ENCODE measurements at places on chromosomes 1 and 21.

- DNase-seq: no peak
These were observed 19.9 kb upstream of the EDN2 start for GRCh38 chr1:41504114-41505035.

DNA sequence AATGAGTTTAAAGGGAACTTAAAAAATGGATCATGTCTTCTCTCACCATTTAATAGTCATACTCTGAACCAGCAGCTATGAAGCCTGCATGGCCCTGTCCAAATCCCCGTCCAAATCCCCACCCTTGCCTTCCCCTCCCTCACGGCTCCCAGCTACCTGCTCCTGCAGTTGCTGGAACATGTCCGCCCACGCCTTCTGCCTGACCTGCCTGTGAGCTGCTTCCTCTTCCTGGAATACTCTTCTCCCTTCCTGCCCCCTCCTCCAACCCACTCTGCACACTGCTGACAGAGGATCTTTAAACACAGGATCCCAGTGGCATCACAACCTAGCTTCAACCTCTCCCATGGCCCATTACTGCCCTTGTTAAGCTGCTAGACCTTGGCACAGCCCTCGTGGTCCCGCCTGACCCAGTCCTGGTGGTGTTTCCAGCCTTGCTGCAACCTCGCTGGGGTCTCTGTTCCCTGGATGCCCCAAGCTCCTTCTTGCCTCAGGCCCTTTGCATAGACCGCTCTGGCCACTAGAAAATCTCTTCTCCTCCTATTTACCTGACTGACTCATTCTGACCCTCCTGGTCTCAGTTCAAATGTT is 118.3 kb downstream of the PTPRU start:
- no peak for DNase-seq

- DNase-seq: no peak
These were observed 30.8 kb upstream of the ADARB1 start for GRCh38 chr21:45043541-45044020.

DNA sequence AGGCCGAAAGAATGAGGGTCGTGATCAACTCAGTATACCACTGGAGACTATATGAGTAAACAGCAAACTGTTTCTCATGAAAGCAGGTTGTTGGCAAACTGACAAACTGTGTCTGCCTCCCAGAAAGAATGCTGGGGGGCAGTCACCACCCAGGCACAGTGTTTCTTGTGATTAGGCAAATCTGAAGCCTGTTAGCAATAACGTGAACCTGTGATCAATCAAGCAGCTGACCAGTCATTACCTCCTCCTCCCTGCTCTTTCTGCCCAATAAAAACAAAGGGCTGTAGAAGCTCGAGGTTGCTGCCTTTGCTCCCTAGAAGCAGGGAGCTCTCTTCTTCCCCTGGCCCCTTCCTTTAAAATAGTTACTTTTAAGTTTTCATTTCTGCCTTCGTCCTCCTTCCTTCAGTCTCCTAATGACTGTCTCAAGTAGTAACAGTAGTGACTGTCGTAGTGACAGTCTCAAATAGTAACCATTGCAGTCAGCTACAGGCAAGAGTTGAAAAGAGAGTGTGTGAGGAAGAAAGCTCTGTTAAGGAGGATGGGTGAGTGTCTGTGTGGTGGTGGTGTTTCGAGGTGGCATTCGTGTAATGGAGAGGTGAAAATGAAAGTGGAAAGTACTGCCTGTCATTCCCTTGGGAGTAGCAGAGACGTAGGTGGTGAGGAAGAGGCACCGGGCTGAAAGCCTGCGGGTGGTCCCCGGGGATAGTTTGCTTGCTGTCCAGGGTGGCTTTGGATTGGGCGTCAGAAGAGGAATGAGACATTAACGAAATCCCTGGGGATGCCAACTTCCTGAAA is 14.5 kb downstream of the HHAT start:
- no peak for DNase-seq

DNA sequence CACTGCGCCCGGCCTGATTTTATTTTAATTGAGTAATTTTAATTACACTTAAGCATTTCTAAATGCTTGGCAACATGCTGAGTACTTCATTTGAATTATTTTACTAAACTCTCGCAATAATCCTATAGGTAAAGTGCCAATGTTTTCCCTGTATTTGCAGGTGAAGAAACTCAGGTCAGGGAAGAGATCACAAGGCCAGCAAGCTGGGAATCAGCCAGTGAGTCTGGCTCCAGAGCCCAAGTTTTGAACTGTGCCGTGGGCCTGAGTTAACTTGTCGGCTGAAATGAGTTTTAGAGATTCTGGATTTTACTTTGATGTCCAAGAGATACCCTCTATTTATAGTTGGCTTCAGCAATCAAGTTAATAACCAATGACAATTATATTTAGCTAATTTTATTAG is 141.4 kb downstream of the CNIH3 start:
- DNase-seq: no peak

GRCh38 chr1:12594966-12595756 is 22.8 kb downstream of the DHRS3 start:
- no peak for DNase-seq

DNA sequence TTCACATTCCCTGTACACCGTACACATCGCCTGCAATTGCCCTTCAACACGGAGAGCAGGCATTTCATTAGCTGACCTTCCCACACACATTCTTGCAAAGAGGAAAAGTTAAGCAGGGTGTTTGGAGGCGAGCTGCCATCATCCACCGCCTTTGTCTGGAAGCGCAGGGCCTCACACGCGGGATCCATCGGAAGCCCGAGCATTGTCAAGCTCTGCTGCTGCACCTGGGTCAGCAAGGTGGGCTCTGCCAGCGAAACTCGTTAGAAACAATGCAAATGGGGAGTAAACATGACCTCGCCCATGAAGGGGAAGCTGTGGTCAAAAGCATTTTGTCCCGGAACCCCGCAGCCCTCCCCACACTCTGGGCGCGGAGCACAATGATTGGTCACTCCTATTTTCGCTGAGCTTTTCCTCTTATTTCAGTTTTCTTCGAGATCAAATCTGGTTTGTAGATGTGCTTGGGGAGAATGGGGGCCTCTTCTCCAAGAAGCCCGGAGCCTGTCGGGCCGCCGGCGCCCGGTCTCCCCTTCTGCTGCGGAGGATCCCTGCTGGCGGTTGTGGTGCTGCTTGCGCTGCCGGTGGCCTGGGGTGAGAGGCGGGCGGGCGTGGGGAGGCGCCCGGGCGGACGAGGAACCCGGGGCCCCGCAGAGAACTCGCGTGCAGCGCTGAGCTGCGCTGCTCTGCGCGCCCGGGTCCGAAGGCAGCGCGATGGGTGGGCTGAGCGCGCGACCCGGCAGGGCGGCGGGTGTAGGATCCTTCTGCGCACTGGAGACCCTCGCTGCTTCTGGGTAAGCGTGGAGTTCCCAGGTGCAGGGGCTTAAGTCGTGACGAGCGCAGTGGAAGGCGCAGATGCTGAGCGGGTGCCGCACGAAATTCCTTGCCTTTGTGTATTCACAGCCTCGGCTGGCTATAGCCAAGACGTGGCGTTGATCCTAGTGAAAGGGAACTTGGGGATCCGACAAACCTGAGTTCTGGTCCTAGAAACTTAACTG is at the start of gene CR1:
Gene CR1 (plus strand): TSS at position 357 of the 992 bp plus-strand sequence. CDS start 111 bp downstream, at position 468.
- DNase-seq: no peak

- no peak for DNase-seq
These were observed 1.8 kb upstream of the IL10 start for GRCh38 chr1:206774093-206774492.

DNA sequence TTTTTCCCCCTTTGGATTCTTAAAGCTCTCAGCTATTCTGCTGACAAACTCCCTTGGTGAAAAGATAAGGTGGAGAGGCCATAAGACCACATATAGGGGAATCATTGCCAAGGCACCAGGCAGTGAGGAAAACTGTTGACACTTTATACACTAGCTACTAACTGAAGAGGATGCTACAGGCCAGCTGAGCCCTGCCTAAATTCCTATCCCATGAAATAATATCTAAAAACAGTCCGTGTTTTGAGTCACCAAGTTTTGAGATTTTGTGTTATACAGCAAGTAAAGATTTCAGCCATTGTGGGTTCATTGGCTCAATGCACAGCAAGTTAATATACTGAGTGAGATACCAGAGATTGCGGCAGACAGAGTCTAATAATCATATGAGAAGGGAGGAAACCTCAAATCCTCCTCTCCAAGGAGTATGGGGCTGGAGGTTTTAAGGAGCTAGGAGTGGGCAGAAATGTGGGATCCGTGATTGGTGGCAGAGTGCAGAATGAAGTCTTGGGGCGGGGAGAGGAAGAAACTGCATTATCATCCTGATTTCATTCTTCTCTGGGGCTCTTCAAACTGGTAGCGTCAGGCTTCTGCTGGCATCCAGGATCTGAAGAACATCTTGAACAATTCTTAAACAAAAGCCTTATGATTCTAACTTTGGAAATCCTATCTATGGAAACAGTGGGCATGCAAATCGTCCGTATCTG is 9.2 kb downstream of the CLDN8 start:
- DNase-seq: no peak

DNA sequence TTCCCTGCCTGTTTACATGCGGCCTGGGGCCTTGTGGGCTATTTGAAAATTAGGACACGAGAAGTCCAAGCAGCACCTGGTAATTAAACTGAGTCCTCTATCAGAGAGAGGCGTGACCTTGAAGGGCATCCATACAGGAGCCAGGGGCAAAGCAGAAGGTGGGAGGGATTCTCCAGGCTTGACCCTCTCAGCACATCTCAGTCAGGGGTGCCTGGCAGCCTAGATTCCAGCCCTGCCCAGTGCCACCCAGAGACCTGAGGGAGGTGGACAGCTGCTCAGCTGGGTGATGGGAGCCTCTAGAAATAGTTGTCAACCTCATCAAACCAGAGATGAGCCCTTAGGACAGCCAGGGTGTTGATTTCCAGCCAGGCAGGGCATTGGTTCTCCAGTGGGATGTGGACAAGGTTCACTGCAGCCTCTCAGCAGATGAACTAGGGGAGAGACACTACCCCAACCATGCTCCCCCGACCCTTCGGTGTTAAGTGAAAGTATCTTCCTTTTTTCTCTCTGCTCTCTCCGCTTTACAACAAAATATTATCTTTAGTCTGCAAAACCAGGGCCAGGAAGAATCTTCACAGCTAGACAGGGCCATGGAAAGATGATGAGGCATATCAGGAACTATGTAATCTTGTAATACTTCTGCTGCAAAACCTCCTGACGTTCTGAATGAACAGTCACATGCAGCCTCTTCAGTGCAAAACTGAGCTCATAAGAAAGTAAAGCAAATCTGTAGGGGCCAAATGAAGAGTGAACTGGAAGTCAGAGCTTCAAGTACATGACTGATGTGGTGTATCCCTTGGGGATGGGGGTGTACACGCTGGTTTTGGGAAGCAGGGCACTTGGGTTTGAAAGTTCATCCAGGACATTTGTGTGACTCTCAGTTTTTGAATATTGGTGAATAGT is 35.9 kb upstream of the ATP5PO start:
- DNase-seq: no peak

- DNase-seq: no peak
These were observed at the start of gene RSPO1 for GRCh38 chr1:37634244-37634991. Gene RSPO1 (minus strand): TSS chr1:37634892. CDS start chr1:37629661, 5,231 bp downstream.

- no peak for DNase-seq
These were observed 125.1 kb downstream of the BARHL2 start for GRCh38 chr1:90591970-90592356.

- DNase-seq: no peak
These were observed 1.7 kb downstream of the ATP1A2 start for GRCh38 chr1:160117300-160117699.

DNA sequence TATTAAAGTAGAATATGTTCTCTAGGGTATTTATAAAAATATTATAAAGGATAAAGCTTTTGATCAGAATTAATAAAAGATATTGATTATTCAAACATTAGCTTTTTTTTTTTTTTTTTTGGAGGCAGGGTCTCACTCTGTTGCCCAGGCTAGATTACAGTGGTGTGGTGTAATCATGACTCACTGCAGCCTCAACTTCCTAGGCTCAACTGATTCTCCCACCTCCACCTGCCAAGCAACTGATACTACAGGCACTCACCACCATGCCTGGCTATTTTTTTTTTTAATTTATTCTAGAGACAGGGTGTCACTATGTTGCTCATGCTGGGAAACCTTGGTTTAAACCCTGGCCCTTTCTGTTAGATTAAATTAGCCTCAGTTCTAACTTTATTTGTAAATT is 188.3 kb downstream of the CLEC20A start:
- no peak for DNase-seq

DNA sequence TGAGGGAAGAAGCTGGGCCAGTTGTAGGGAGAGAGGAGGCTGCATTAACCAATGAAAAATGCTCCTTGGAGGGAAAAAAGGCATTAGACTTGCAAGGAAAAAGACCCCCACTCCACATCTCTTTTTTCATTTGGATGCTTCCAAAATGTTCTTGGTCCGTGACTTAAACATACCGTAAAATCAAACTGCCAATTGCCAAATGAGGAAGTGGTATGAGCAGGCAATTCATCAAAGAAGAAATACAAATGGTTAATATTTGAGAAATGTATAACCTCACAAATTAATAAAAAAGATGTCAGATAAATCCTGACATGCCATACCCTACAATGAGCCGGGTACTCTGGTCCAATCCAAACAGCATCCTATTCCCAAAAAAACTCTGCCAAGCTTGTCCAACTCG is 30.6 kb downstream of the KANK4 start:
- no peak for DNase-seq

- no peak for DNase-seq
These were observed 569.8 kb downstream of the LMO4 start for GRCh38 chr1:87898431-87898830.

GRCh38 chr1:221810406-221810805 is 68.5 kb upstream of the DUSP10 start:
- no peak for DNase-seq

DNA sequence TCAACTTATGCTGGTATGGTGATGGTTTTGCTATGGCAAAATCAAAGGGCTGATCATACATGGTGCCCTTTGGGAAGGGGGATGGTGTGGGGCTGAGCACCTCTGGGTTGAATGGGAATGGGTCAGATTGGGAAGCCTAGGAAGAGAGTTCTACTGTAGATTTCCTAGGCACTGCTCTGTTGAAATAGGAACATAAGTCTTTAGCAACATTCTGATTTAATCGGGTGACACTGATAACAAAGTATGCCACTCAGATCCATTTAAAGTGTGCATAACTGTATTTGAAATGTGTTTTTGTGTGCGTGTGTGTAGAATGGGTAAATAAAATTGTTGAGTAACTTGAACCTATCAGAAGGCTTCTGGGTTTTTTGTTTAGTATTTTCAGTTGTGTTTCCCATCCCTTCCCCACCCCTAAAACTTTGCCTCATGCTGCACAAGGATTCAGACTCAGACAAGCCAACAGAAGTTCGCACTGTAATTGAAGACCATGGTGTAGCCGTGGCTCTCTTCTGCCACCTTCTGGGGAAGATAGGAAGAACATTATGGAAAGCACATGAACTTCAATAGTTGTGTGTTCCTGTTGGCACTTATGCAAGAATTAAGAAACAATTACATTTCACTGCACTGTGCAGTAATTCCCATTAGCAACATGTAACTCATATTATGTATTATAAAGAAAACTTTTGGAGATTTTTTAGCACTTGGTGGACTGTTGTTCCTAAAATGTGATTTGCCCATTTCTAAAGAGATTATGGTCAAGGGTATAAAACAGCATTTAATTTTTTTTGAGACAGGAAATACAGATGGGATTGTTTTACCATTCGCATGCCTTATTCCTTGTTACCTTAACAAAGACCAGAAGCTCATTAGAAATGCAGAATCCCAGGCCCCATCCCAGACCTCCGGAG is 10.9 kb upstream of the C4BPB start:
- no peak for DNase-seq

Measured in NCI-H1930 (cell line).